Ovary (tissue), 10 donors: ENCODE measurements at places on chromosomes 3 and 15. TPM values are rescaled to one million over a fixed set of nuclear protein-coding genes. Genes with fewer than 3 reads are reported as not detected.
A peak's percentile ranks its signal among the peaks of the same experiment; 100 is the strongest.

IMPG2 gene
- total RNA-seq = 0.38 TPM

RETNLB gene
- total RNA-seq = not detected

EID1 gene
- 180 TPM for total RNA-seq

GHSR gene
- total RNA-seq = not detected

SERINC4 gene
- total RNA-seq = 0.22 TPM

SI gene
- total RNA-seq = not detected

DNAJB11 gene
- total RNA-seq = 18.1 TPM

SNX22 gene
- total RNA-seq = 0.35 TPM

C15orf62 gene
- total RNA-seq = 0.99 TPM

HHATL gene
- not detected for total RNA-seq

ARGFX gene
- not detected for total RNA-seq

- no peak for DNase-seq
Measured at GRCh38 chr15:31598620-31599019, 272.0 kb downstream of the KLF13 start.

DNA sequence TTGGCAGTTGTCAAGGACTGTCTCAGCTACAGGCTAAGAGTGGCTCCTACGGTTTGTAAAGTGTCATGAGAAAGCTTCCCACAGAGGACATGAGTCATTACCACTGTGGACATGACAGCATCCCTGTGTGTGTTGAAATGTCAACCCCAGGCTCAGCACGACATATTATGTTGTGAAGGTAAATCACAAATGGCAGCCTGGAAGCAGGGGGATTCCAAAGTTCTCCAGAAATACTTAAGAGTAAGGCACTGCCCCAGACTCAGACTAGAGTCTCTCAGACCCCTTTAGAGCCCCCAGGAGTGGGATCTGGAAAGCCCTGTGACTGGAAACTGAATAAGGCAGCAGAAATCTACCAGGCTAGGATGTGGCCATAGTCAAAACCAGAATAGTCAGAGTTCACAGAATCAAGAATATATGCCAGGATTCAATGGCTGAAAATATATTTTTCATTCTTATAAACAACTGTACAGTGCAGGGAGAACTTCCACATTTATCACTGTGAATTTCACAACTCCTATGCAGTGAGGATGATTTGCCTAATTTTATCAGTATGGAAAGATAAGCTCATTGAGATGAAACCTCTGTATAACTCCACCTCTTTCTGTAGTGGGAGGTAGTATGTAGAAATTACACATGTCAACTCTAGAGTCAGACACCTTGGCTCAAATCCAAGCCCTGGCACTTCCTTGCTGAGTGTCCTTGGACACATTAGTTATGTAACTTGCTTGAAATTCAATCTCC is 237.1 kb upstream of the CFAP20DC start:
- DNase-seq = no peak

DNA sequence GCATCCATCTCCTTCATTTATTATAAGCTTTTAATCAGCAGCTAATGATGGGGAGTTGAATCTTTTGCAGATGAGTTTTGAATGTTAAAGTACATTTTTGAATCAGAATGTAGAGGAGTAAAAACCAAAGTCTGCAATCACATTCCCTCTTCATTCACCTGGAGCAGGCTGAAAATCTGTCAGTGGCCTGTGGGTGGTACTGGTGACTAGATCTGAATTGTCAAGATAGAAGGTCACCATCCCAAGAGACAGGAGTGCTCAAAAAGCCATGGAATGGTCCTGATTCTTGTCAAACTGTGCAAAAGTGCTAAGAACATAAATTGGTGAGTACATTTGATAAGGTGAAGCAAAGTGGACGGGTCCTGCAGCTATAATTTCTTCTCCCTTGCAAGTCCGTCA is 881.3 kb upstream of the NR2F2 start:
- DNase-seq = no peak

GRCh38 chr15:40382580-40383456 is at the start of gene KNSTRN:
KNSTRN (plus strand) TSS chr15:40382721; CDS start chr15:40382836, 115 bp downstream.
- DNase-seq = peak; percentile 91

DNA sequence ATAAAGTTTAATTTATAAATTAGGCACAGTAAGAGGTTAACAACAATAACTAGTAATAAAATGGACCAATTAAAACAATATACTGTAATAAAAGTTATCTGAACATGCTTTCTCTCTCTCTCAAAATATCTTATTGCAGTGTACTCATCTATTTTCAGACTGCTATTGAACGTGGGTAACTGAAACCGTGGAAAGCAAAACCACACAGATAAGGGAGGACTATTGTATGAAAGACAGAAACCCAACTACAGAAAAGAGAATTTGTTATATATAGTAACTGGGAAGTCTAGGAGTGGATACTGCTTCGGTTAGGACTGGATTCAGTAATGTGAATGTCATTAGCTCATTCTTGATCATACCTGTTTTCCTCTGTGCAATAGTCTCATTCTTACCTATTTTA is 119.3 kb upstream of the DAZL start:
- DNase-seq = no peak

- DNase-seq = no peak
Measured at GRCh38 chr15:93382200-93382820, 293.3 kb upstream of the RGMA start.

- no peak for DNase-seq
Measured at GRCh38 chr3:39412668-39413260, 6.2 kb downstream of the RPSA start.

GRCh38 chr3:9279966-9280365 is 30.5 kb upstream of the SRGAP3 start:
- DNase-seq = no peak

GRCh38 chr3:86828751-86829150 is 162.2 kb downstream of the VGLL3 start:
- no peak for DNase-seq

DNA sequence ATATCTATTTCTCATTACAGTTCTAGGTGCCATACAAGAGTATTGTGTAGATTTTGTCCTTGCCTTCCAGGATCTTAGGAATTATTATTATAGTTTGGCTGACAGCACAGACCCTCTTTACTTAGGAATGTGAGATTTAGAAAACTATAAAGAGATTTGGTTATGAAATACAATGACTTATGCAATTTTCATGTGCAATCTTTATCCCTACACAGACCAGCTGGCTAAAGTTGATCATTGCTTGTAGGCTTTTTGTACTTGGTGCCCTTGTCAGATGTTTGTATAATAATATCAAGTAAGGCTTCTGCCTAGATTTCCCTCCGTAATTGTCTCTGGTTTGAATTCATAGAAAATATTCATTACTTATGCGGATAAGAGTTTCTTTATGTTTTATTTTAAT is 174.5 kb upstream of the GAP43 start:
- DNase-seq = no peak

- no peak for DNase-seq
Measured at GRCh38 chr3:9795207-9795606, 2.3 kb downstream of the ARPC4 start.

DNA sequence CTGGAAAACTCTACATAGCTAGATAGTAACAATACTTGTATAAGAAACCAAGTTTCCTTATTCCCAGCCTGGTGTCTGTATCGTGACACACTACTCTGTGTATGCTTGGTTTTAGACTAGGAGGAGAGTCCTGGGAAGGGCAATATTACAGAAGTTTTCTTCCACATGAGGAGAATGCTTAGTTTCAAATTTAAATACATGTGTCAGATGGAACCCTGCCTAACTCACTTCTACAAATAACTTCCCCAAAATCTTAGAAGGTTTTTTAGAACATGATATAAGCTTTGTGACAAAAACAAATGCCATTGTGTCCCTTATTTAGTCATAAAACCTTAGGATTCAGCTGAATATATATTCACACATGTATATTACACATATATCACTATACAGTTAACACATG is 7.2 kb upstream of the IL20RB start:
- DNase-seq = no peak

- no peak for DNase-seq
Measured at GRCh38 chr15:38576837-38577236, 12.2 kb upstream of the RASGRP1 start.

GRCh38 chr3:58234516-58234931 is 3.1 kb upstream of the ABHD6 start:
- no peak for DNase-seq

- no peak for DNase-seq
Measured at GRCh38 chr3:132368962-132369361, 48.3 kb upstream of the DNAJC13 start.

- DNase-seq = no peak
Measured at GRCh38 chr3:60536420-60536819, 714.8 kb downstream of the FHIT start.

- no peak for DNase-seq
Measured at GRCh38 chr15:87826119-87826747, 430.3 kb downstream of the NTRK3 start.

GRCh38 chr15:50145451-50145872 is 26.4 kb upstream of the ATP8B4 start:
- DNase-seq = peak; percentile 55

DNA sequence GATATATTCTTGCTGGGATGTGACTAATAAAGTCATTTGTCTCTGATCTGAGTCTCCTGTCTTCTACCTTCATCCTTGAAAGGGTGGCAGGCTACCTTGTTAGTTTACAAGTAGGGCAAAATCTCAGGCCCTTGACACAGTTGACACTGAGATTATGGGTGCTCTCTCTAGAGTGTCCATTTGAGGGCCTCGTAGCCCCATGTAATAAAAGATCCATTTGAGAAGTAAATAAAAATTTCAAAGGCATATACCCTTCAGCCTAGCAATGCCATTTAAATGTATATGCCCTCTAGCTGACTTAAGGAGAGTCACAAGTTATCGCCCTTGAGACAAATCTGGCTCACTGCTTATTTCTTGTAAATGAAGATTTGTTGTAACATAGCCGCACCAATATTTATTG is 98.6 kb downstream of the TCF12 start:
- DNase-seq = no peak

- DNase-seq = no peak
Measured at GRCh38 chr3:38620236-38620635, 29.3 kb downstream of the SCN5A start.

- peak; percentile 96 for DNase-seq
Measured at GRCh38 chr3:72270072-72270681, 485.2 kb upstream of the PROK2 start.

DNA sequence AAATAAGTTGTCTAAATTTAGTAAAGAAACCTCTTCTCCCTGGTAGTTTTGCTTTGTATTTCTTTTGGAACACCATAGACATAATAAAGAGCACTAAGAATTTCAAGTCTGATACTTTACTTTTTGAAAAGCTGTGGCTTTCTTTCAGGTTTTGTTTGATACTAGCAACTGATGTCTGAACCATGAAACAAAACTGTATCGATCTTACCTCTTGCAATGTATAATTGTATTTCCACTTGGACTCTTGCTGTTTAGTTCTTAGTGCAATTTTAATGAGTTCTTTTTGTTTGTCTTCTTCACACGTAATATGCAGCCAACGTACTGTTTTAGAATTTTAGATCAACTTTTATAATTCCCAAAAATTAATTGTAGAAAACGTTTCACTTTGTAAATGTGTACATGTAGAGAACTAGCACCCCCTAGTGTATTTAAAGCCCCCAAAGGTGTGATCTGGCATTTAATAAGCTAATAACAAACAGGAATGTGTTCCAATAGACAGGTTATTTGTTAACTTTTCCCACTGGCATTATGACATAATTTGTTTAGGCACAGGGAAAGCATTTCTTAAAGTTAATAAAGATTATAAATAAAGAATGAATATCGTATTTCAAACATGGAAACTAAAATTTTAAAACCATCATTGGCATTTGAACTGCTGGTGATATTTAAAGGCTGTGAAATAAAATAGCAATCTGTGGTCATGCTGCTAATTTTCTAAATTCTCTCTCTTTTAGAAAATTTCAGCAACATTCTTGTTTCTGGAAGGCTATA is 289.1 kb upstream of the DNAJC19 start:
- DNase-seq = no peak

DNA sequence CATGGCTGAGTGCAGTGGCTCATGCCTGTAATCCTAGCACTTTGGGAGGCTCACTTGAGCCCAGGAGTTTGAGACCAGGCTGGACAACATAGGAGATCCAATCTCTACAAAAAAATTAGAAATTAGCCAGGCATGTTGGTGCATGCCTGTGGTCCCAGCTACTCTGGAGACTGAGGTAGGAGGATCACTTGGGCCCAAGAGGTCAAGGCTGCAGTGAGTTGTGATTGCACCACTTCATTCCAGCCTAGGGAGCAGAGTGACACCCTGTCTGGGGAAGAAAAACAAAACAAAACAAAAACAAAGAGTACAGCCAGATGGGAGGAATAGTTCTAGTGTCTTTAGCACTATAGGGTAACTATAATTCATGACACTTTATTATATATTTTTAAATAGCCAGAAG is 26.2 kb upstream of the COMMD4 start:
- no peak for DNase-seq

DNA sequence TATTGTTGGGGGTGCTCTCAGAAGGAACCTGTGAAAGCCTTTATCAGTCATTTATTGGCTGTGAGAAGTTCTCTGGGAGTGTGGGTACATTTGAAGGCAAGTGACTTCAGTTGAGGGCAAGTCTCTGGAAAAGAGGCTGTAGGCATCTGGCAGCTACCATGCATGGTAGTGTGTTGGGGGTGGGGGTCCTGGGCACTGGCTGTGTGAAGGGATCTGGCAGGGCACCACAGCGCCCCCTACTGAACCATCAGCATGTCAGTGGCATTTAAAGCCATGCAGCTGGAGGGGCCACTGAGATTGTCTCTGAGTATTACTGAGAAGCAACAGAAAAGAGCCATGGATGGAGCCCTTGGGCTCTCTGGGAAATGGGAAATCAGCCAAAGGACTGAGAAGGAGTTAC is 30.6 kb downstream of the CRTAP start:
- no peak for DNase-seq

- no peak for DNase-seq
Measured at GRCh38 chr3:30273304-30274072, 332.9 kb upstream of the TGFBR2 start.

DNA sequence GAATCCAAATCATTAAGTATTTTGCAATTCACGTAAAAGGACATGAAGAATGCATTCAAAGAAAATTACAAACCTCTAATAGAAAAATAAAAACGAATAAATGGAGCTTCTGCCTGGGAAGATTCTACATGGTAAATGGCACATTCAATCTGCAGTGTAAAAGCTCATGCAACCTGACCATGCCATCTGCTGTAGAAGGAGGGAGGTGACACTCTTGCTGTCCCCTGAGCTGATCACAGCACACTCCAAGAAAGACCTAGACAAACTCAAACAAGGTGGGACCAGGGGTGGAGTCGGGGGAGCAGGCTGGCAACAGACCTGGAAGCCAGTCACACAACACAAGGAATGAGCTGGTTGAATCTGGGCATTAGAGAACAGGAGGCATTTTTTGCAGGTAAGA is 101.8 kb downstream of the BDH1 start:
- no peak for DNase-seq

DNA sequence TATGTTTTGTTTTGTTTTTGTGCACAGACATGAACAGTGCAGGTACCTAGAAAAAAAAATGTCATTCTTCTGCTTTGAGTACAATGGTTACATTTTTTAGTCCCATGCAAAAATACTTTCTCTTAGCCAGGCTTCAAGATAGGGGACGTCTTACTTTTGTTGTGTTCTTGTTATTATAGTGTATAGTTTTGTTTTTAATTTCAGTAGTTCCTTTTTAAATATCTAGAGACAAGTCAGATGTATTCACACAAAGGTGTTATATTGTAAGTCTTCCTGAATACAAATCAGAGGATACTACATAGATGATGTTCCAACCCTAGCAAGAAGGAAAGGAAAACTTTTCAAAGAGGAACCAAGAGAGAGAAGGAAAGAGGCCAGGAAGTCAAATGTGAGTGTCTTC is 28.8 kb upstream of the IGSF11 start:
- DNase-seq = no peak
